CD8-positive, alpha-beta memory T cell (primary cell): ENCODE measurements at places on chromosomes 2 and 18. TPM values are rescaled to one million over a fixed set of nuclear protein-coding genes. Genes with fewer than 3 reads are reported as not detected.

The UGT1A1 gene
- total RNA-seq: not detected

The XDH gene
- not detected for total RNA-seq

The LOXHD1 gene
- total RNA-seq: not detected

The TFPI gene
- not detected for total RNA-seq

The FAM110C gene
- 0.44 TPM for total RNA-seq

The ACVR1C gene
- 0.66 TPM for total RNA-seq

The DYNC2LI1 gene
- total RNA-seq: 12.7 TPM

The DAW1 gene
- not detected for total RNA-seq

The EDAR gene
- total RNA-seq: 0.16 TPM

The DSG4 gene
- not detected for total RNA-seq

GRCh38 chr2:172510548-172510947, 45.3 kb upstream of the PDK1 start:
- peaks cover 21% of the 10 kb centered on the region for H3K4me1 ChIP-seq
- no peaks in the 10 kb centered on the region for H3K36me3 ChIP-seq
- H3K4me3 ChIP-seq: no peak overlapping the region
- no peak for DNase-seq
- no peak overlapping the region for H3K27ac ChIP-seq

- H3K27ac ChIP-seq: no peak overlapping the region
- no peak for DNase-seq
- H3K27me3 ChIP-seq: no peaks in the 10 kb centered on the region
- no peaks in the 10 kb centered on the region for H3K36me3 ChIP-seq
These were observed 305.0 kb upstream of the EPAS1 start for GRCh38 chr2:45992021-45992740.

DNA sequence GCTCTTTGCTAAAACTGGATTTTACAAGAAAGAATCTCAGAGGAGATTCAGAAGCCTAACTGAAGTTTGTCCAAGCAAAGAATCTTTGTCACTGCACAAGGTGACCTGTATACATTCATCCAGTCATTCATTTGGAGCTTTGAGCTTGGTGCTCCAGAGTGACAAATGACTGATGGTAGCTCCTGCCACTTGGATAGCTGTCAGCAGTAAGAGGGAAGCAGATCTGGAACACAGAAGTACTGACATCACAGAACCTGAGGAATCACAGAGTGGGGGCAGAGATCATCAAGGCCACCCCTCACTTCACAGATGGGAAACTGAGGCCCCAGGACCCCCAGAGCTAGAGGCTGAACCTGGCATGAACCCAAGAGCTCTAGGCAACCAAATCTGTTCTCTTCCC, 28.8 kb upstream of the IGFBP2 start:
- H3K4me1 ChIP-seq: peaks cover 9% of the 10 kb centered on the region
- H3K36me3 ChIP-seq: no peaks in the 10 kb centered on the region
- H3K27me3 ChIP-seq: no peaks in the 10 kb centered on the region
- no peak overlapping the region for H3K27ac ChIP-seq
- H3K4me3 ChIP-seq: no peak overlapping the region
- DNase-seq: no peak

- H3K36me3 ChIP-seq: no peaks in the 10 kb centered on the region
- no peaks in the 10 kb centered on the region for H3K4me1 ChIP-seq
- no peak overlapping the region for H3K4me3 ChIP-seq
- H3K27me3 ChIP-seq: no peaks in the 10 kb centered on the region
- no peak overlapping the region for H3K27ac ChIP-seq
- no peak for DNase-seq
These were observed 74.5 kb downstream of the DTNB start for GRCh38 chr2:25598911-25599310.

DNA sequence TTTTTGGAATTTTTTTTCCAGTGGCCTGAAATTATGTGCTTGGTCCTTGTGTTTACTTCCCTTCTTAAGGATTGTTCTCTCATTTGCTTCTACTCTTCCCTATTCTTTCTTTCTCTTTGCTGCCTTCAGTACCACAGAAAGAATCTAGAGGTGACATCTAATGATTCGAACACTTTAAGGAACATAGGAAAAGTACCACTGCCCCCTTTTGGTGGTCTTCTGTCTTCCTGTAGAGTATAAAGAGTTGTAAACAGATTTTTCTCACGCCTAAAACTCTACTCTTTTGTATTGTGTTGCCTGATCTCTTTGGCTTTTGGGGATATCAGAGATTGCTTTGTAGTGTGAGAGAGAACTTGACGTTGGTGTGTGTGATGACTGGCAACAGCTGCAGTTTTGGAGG, 7.0 kb upstream of the SCTR start:
- H3K27ac ChIP-seq: no peak overlapping the region
- H3K4me3 ChIP-seq: no peak overlapping the region
- no peak for DNase-seq
- H3K36me3 ChIP-seq: no peaks in the 10 kb centered on the region
- H3K4me1 ChIP-seq: no peaks in the 10 kb centered on the region

DNA sequence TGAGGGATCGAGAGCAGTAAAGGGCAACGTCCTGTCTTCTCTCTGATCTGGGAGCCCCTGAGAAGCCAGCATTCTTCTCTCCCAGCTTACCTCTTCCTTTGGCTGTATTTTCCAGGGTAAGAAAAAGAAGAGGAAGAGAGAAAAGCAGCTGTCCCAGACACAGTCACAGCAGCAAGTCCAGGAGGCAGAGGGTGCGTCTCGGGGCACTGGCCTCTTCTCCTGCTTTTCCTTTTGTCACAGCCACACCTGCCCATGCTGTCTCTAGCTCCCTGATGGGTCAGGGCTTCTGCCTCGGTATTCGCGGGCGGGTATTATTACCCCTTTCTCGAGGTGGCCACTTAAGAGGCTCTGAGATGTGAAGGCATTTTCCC, 20.3 kb downstream of the TGOLN2 start:
- H3K27ac ChIP-seq: no peak overlapping the region
- no peaks in the 10 kb centered on the region for H3K36me3 ChIP-seq
- DNase-seq: no peak
- H3K4me1 ChIP-seq: peaks cover 31% of the 10 kb centered on the region

- no peaks in the 10 kb centered on the region for H3K36me3 ChIP-seq
- H3K4me1 ChIP-seq: no peaks in the 10 kb centered on the region
- H3K4me3 ChIP-seq: no peak overlapping the region
- no peak for DNase-seq
- H3K27ac ChIP-seq: no peak overlapping the region
- H3K27me3 ChIP-seq: no peaks in the 10 kb centered on the region
These were observed 90.3 kb upstream of the TMEM17 start for GRCh38 chr2:62596061-62596921.

DNA sequence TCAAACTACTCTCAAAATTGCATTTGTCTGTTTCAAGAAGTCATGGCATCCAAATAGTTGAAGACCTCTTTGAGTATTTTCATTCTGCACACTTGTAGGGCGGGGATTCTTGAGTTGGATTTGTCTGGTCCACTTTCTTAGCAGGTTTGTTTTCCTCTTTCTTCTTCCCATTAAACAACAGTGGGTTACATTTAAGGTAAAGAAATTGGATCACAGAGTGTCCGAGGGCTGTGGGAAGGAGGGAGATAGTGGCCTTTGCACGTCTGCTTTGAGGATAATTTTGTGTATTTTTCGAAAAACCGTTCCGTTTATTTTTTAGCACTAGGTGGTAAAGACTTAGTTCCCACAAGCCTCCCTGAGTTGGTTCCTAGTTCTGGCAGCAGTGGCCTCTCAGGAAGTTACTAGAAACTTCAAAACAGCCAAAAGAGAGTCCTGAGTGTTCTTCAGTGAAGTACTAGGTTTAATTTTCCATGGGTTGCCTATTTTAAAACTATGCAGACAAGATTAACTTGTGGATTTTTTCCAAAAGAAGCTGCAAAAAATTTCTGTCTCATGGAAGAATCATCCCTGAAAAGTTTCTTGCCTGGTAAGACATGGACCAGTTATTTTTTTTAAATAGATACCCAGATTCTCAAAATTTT, 107.9 kb downstream of the CDC42EP3 start:
- H3K36me3 ChIP-seq: no peaks in the 10 kb centered on the region
- no peak overlapping the region for H3K4me3 ChIP-seq
- DNase-seq: no peak
- H3K4me1 ChIP-seq: peaks cover 7% of the 10 kb centered on the region
- no peak overlapping the region for H3K27ac ChIP-seq
- no peaks in the 10 kb centered on the region for H3K27me3 ChIP-seq

GRCh38 chr2:43274055-43274454, 47.6 kb upstream of the ZFP36L2 start:
- H3K27ac ChIP-seq: no peak overlapping the region
- H3K4me1 ChIP-seq: no peaks in the 10 kb centered on the region
- H3K36me3 ChIP-seq: no peaks in the 10 kb centered on the region
- no peaks in the 10 kb centered on the region for H3K27me3 ChIP-seq

GRCh38 chr2:222318712-222319585, 20.2 kb upstream of the PAX3 start:
- DNase-seq: no peak
- H3K4me3 ChIP-seq: peak overlapping the region; percentile 53
- H3K27ac ChIP-seq: no peak overlapping the region
- H3K36me3 ChIP-seq: no peaks in the 10 kb centered on the region
